NAMALWA (cell line): ENCODE measurements at places on chromosomes 4 and X.

- peak; percentile 53 for DNase-seq
Observed at GRCh38 chr4:121950212-121950679, 1.6 kb downstream of the TRPC3 start.

- DNase-seq, result no peak
Observed at GRCh38 chr4:1099684-1100335, 13.6 kb downstream of the RNF212 start.

- DNase-seq, result peak; percentile 23
Observed at GRCh38 chr4:83009529-83009928, 1.1 kb downstream of the LIN54 start.

GRCh38 chr4:151883747-151884146 is 122.9 kb upstream of the GATB start:
- DNase-seq, result no peak

- no peak for DNase-seq
Observed at GRCh38 chr4:9835430-9835829, 54.0 kb downstream of the DRD5 start.

DNA sequence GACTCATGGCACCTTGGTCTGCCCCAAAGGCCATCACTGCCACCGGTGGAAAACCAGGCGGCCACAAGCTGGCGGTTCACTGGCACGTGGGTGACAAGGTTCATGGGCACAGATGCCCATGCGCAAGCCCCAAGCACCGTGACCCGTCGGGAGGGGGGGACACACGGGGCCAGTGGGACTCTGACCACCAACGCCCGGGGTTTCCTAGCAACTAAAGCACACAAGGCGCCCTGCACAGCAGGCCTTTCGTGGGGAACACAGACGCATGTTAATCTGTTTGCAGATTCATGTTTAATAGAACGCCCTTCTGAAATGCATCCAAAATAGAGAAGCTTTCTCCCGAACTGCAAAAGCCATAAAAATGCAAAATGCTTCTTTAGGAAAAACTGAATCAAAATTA is 43.9 kb downstream of the FAM53A start:
- DNase-seq, result no peak
